ENCODE measurements at places on chromosomes 6 and 20.
A peak's percentile ranks its signal among the peaks of the same experiment; 100 is the strongest.

DNA sequence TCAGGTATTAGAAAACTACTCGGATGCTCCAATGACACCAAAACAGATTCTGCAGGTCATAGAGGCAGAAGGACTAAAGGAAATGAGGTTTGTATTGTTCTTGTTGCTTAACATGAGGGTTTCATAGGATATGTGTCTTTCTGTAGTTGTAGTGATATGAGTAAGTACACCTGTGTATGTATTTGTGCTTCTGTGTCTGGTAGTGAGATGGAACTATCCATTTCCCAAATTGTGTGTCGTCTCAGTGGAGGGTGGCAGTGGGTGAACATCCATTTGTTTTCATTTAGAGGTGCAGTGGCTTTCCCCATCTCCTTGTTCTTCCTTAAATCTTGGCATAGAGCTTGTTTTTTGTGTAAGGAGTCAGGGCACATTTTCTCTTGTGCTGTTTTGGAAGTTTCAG lies 8.2 kb downstream of the ASXL1 start:
- peak; percentile 48 for ATAC-seq

GRCh38 chr20:46865824-46866223 lies 28.8 kb upstream of the EYA2 start:
- no peak for ATAC-seq

- no peak for ATAC-seq
These were observed 123.6 kb downstream of the PTPRT start for GRCh38 chr20:43066125-43066524.

DNA sequence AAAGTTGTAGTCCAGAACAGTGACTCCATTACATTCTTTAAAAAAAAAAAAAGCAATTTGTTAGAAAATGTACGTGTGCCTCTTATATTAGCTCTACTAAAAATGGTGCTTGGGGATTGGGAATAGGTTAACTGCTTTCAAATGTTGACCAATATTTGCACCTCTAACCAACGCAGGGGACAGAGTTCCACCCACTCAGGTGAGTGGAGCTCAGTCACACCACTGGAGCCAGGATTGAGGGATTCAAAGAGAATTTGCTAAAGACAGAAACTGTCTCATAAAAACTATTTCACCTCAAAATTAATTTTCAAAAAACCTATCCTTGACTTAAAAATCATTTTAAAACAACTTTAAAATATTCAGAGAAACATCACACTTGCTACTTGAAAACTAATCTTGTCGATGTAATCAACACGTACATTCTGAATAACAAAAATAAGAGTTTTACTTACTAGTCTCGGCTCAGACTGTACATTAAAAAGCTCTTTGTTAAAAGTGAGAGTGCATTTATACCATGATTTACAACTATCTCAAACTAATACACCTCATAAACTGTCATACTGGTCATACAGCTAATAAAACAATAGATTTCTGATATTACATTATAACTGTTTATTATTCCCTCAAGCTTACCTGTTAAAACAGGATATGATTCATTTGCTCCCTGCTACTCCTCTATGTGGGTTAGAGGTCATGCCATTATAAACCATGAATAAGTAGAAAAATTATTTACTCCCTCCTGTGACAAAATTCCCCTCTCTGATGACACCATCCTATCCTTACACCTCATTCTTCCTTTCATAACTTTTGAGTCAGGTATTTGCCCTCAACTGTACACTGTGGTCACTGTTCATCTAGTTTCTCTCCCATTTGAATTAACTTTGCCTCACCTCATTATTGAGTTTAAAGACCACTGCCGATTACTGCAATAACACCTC lies 88.6 kb downstream of the PDE10A start:
- ATAC-seq: peak; percentile 17

GRCh38 chr6:113365191-113365590 lies 492.0 kb upstream of the MARCKS start:
- ATAC-seq: no peak

GRCh38 chr20:9508696-9509178 lies 5.7 kb upstream of the LAMP5 start:
- ATAC-seq: no peak

GRCh38 chr20:6341491-6341890 lies 218.7 kb upstream of the FERMT1 start:
- no peak for ATAC-seq

- ATAC-seq: no peak
These were observed 126.8 kb upstream of the THBS2 start for GRCh38 chr6:169380493-169380892.

DNA sequence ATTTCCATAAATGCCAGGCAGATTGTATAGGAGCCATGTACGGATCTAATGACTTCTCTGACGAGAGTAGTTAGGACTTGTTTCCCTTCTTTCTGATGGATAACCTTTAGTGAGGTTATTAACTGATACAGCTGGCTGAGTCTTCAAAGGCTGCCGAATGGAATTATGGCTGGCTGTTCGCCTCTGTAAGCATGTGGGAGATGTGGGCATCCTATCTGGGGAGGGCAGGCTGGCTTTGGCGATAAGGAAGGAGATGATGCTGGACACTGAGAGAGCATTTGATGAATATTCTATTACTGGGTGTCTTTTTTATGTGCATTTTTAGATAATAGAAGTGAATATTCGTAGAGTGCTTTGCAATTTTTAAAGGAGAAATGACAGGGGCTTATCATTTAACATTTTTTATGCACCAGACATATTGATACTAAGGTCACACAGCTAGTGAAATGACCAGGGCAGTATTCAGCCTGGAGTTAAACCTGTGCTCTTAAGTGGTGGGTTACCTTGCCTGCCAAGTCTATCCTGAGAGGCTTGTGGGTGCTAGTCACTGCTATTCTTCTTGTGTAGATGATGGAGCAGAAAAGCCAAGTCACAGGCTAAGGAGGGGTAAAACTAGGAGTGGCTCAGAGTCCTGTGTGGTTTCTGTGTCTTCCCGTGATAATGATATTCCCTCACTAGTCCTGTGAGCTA lies 3.1 kb downstream of the PBOV1 start:
- no peak for ATAC-seq

DNA sequence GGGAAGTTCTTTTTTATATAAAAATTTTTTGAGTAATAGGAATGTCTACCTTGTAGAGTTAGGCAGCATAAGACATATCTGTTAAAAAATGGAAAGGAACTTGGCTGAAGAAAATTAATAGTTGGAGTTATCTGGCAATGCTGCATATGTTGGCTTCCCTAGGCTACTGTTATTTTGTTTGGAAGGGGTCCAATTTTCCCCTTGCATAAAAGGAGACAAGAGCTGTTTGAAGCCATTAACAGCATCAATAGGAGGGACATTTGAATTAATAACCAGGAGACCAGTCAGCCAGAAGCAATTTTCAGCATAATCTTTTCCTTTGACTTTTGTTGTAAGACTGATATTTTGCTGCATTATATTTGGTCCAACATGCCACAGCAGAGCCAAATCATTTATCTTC lies 80.9 kb upstream of the TAB2 start:
- no peak for ATAC-seq
